ENCODE measurements at places on chromosomes 5 and 9.

GRCh38 chr9:111943746-111944145 is 47.1 kb downstream of the UGCG start:
- DNase-seq, result no peak

DNA sequence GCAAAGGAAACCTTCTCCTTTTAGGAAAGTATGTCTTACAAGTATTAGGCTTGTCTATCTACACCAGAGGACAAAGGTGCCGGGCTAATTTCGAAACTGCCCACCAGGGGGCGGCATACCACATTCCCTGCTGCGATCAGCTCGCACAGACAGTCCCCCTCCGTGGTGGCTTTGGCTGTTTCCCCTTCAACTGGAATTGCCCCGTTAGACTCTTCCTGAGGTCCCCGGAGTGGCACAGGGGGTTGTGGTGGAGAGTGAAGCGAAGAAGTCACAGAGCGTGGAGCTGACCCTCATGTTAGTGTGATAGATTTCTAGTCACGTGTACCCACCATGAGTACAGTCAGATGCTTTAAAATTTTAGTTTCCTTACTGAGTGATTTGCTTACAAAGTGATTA is 17.5 kb downstream of the PTTG1 start:
- peak; percentile 4 for DNase-seq

DNA sequence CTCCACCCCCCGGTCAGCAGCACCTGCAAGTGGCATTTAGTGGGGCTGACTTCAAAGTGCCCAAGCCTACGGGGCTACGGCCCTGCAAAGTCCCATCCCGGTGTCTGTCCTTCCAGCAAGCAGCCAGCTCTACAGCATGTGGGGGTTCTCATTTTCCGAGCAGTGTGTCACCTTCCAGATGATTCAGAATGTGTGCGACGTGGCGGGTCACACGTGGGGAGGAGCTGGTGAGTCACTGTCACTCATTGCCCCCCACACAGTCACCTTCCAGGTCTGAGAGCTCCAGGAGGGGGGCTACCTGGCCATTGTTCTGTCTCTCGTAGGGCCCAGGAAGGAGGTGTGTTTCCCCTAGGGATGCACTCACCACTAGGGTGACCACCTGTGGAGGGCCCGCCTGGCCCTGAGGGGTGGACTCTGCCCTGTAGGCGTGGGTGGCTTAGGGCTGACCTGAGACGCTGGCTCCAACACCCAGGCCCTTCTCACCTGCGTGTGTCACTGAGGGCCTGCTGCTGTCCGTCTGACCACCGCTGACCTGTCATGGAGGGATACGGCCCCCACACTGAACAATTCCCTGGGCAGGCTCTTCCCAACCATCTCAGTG is 70.2 kb downstream of the SEMA4D start:
- no peak for DNase-seq

- DNase-seq, result no peak
Observed at GRCh38 chr9:130092910-130093309, 39.2 kb downstream of the GPR107 start.

DNA sequence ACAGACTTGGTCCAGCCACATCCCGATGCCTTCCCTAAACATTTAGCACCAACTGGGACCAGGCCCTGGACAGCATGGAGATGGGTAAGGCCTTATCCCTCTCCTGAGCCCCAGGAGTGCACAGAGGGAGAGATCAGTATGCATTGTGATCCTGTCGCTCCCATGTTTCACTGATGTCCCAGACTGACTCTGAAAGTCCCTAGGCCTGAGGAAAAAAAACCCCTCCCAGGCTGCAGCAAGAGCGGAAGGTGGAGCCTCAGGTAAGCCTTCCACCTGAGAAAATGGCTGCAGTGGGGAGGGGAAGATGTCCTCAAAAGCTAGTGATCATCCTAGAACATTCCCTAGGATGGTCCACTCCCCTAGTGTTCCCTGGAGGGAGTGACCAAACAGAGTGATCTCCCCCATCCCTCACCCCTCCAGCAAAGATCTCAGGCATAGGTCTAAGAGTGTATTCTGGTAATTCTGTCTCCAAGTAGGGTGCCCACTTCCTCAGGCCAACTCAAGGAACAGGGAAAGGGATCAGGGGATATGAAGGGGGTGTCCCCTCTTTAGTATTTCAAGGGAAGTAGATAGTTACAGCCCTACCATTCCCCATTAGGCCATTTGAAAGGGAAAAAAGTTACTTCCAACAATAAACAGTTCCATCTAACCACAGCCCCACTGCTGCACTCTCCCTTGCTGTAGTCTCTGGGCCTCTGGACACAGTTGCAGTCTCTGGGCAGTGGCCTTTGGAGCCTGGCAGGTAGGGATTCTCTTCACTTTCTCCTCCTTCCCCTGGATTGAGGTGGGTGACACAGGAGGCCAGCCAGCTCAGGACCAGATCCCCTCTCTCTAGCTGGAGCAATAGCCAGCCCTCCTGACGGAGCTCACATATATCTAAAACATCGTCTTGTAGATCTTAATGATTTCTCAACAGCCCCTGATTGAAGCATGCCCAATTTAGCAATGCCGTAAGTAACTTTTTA is 6.8 kb upstream of the CXXC5 start:
- DNase-seq, result no peak

DNA sequence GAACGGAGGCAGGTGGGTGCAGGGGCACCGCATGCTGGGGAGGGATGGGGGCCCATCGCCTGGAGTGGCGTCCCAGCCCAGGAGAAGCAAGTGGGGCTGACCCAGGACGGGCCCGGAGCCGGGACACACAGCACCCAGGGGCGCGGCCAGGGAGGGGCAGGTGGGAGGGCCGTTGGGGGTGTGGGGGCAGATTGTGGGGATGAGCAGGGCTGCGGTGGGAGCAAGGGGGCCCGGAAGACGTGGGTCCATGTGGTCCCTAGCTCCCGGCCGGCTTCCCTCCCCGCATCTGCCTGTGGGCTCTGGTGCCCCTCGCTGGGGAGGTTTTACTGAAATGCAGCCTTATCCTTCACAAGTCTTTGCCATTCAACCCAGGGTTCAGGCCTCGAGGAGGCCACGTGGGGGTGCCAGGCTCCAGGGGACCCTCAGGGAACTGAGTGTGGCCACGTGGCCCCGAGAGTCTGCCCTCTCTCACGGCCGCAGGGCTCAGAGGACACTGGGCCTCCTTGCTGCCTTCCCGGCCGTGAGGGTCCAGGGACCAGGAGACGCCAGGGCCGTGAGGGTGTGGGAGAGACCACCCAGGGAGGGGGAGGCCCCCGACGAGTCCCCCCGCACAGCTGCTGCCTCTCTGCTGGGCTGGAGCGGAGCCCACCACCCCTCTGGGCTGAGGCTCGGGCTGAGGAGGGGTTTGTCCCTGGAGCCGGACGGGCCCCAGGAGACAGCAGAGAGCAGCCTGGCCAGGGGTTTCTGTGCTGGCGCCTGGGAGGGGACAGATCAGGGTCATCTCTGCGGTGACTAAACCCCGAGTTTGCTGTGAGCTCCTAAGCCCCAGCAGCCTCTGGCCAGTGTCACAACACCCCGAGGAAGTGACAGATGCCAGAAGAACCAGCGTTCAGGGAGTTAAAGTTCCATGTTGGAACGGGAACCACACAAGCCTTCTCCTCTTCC is 35.2 kb downstream of the SLC9A3 start:
- no peak for DNase-seq

GRCh38 chr5:54541823-54542783 is 24.5 kb downstream of the SNX18 start:
- no peak for DNase-seq

DNA sequence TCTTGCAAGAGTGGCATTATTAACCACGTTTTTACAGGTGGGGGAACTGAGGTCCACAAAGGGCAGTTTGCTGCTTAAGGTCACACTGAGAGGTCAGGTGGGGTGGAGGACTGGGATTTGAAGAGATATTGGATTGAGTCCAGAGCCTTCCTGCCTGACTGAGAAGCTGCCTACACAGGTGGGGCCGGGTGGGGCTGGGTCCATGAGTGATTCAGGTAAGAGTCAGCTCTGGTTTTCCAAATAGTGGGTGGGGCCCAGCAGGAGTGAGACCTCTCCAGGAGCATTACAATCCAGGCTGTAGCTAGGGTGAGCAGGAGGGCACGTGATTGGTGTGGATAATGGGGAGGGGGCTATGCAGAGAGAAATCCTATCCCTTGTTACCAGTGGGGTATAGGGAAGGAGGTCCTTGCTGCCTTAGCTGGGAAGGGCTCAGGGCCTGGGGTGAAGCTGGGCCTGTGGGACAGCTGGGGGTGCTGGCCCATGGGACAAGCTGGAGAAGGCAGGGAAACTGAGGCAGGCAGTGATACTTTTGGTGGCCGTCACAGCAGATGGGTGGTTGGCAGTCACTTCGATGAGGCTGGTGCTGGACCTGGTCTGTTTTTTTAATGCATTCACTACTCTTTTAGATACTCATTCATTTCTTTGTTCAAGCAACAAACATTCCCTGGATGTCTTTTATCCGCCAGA is 2.9 kb upstream of the PTGS1 start:
- DNase-seq, result no peak

DNA sequence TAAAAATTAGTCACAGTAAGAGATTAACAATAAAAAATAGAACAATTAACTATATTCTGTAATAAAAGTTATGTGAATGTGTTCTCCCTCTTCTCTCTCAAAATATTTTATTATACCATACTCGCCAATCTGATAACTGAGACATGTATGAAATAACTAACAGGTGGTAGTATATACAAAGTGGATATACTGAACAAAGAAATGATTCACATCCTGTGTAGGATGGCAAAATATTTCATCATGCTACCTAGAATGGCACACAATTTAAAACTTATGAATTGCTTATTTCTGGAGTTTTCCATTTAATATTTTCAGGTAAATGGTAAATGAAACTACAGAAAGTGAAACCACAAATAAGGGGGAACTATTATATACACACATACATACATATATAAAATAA is 152.5 kb downstream of the RNF180 start:
- DNase-seq, result no peak

GRCh38 chr9:133888809-133889491 is 103.2 kb downstream of the VAV2 start:
- no peak for DNase-seq

- no peak for DNase-seq
Observed at GRCh38 chr5:159582756-159583541, 252.7 kb upstream of the IL12B start.

DNA sequence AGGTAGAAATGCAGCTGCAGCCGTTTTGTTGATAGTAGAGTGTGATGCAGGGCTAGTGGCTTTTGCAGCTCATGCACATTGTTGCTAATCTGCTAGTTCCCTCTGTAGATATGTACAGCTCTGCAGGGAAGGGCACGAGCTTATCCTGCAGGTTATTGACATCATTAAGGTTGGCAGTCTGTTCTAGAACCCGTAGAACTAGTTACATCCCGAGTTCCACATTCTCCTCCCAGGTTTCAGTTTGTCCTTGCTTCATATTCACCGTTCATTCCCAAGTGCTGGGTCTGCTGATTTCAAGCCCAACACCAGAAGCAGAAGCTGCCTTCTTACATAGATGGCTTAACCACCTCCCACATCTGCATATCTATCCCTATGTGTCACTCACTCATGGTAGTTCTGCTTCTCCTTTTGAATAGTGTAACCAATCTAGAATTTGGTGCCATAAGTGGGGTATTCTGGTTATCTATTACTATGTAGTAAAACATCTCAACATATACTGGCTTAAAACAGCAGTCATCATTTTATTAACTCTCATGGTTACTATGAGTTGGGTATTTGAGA is 38.1 kb downstream of the CRHBP start:
- no peak for DNase-seq

DNA sequence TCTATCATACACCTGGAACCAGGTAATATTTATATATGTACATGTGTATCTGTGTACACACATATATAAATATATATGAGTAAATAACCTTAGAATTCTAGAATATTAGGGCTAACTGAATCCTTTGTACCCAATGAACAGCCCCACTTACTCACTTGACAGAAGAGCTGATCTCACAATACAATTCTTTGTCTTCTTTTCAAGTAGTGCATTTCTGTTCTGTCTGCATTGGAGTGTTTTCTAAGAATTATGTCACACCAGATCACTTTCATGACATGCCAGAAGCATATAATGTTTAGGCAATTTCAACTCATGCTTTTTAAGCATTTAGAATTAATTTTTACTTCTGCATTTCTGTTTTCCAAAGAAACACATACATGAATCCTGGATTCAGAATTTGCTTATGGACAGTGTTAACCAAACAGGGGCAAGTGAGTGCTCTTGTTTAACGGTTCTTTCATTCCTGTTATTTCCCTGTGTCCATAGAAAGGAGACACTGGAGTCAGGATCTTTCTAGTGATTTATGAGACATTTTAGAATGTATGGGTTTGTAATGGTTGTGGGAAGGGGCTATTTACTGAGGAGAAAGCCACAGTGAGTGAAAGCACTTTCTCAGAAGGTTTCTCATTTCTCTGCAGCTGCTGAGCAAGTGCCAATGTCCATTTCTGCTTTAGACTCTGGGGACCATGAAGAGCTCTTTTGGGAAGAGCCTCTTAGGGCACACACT is 123.2 kb downstream of the RMI1 start:
- DNase-seq, result no peak

GRCh38 chr5:164498438-164498837 is 993.0 kb downstream of the MAT2B start:
- DNase-seq, result no peak

- no peak for DNase-seq
Observed at GRCh38 chr5:816176-816575, 31.6 kb upstream of the ZDHHC11B start.

DNA sequence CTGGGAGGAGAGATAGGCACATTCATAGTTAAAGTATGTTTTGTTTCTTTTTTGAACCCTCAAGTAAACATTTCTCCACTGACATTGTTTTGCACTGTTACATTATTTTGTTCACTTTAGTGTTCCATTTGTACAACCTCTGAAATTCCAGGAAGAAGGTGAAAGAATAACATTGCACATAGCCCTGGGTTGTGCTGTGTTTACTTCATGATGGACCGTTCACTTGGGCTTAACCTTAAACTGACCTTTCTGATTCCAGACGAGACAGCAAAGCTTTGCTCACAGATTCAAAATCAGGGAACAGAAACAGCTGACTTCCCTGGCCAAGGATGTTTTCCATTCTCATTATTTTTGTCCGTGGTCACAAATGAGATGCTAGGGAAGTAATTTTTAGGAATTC is 42.8 kb upstream of the GDNF start:
- no peak for DNase-seq
